Amygdala (tissue), 56 donors: ENCODE measurements at places on chromosomes 1 and 21.
A peak's percentile ranks its signal among the peaks of the same experiment; 100 is the strongest.

DNA sequence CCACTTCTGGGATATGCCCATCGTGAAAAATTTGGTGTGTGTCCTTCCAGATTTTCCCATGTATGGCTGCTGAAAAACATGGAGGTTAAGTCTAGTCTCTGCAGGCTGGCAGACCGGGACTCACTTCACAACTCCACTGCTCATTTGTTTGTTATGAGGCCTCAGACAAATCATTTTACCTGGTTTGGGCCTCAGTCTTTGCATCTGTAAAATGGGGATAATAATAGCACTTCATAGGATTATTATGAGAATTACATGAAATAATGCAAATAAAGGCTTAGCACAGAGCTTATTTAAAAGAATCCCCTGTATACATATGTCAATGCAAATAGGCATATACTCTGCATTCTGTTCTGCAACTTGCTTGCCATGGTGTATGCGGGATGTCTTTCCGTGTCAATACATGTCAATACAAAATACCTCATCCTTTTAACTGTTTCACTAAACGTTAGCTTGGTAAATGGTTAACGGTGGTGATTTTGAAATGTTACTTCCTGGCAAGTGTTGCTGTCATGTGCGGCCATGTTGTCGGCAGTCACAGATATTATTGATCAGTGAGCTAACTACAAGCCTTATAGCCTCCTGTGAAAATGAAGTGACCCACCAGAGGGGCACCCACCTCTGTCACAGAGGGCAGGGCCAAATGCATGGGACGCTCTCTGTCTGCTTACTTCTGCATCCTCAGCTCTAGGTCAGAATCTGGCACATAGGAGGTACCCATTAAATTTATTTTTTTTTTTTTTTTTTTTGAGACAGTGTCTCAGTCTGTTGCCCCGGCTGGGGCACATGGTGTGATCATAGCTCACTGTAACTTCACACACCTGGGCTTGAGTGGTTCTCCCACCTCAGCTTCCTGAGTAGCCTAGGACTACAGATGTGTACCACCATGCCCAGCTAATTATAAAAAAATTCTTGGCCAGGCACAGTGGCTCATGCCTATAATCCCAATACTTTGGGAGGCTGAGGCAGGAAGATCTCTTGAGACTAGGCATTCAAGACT is 4.3 kb downstream of the LCK start:
- no peak for DNase-seq

GRCh38 chr1:225748529-225748928 is 29.1 kb upstream of the SRP9 start:
- no peak for DNase-seq

DNA sequence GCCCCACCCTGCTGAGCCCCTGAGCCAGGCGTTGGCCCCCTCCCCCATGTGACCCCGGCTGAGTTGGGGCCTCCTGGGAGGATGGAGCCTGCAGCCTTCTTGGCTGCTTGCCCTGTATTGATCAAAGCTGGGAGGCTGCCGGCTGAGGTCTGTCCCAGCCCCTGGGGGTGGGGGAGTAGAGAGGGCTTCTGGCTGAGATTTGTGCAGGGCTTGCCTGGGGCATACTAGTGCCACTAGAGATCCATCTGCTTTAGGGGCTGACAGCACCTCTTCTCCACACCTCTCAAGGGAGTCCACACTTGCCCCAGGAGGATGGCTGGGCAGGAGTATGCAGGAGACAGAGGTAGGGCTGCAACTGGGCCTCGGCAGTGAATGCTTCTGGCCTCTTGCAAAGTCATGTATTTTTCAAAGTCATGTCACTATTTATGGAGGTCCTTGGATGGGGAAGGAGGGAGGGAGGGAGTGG is 53.6 kb upstream of the SSBP3 start:
- DNase-seq: no peak

DNA sequence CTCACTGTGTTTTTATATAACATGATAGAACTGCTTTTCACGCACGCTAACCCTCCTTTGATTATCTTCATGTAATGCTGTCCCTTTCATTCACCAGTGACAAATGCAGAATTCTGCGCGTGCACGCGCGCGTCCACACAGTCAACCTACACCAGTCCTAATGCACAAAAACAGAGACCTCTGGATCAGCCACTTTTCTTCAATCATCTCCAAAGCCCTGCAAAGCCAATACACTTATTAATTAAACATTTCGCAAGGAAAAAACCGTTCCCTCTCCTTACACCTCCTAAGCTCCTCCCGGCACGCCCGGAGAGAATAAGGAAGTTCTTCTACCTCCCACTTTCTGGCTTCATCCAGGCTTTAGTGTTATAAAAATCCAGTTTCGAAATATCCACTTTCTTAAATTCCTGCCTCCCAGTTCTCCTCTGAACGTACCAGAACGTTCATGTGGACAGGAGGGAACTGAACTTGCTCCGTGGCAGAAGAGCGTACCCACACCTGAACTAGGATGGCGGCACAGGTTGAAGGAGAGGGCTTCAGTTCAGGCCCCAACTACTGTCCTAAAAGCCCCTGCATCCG is 4.6 kb downstream of the LMX1A start:
- no peak for DNase-seq

DNA sequence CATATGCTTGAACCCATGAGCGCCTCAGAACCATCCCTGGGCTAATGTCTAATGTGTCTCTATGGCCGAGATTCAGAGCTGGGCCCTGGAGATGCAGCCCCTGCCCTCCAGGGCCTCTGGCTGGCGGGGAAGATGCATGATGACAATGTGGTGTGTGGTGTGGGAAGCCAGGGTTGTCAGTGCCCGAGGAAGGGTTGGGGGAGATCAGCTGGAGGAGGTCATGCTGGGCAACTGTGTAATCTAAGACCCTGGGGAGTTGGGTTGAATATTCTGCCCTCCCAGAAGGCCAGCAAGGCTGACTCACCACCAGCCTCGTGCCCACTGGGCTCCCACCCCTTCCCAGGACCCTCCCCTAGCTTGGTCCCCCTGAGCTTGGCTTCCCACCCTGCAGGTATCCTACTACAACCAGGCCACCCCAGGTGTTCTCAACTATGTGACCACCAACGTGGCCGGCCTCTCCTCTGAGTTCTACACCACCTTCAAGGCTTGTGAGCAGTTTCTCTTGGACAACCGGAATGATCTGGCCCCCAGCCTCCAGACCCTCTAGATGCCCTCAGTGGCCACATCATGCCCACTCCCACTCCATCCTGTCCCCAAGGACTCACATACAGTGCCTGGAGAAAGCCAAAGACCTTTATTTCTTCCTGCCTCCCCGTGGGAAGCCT is 14.6 kb downstream of the FAM151A start:
- DNase-seq: no peak

DNA sequence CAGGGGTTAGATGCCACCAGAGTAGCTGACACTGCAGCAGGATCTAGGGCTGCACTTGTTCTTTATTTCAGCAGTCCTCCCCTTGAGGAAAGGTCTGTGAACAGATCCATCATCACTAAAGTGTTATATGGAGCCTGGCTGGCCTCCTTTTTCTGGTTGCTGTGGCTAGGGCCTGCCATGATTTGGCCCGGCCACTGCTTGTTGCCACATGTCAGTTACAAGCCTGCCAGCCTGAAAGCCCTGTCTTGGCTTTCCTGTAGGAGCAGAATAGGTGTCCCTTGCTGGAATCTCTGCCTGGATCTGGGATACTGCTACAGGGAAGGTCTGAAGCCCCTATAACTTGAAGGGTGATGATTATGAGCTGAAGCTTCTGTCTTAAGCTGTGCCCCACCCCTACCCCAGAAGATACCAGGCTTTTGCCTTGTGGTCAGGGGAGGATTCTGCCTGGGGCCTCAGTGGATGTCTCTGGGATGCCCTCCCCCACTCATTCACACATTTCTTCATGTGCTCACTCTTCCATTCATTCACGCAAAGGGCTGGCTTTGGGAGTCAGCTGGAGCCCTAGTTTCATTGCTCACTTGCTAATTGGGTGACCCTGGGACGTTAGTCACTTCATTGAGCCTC is 64.7 kb downstream of the NDUFS5 start:
- DNase-seq: no peak

DNA sequence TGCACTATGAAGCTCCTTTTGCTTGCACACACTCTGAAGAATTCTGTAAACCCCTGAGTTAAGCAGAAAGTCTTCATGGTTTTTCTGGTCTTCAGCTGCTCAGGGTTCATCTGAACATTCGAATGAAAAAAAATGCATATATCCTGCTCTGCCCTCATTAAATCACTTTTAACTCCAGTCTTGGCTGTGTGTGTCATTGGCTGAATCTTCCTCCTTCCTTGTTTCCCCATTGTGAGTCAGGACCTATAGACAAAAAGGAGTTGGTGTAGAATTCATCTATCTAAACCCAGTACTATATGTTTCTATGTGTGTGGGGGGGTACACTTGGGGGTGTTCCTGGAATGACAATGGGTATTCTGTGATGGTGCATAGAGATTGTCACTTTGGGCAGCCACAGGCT is 6.6 kb upstream of the SPRR1B start:
- DNase-seq: no peak

GRCh38 chr21:26055841-26056264 is 114.7 kb downstream of the APP start:
- DNase-seq: no peak

GRCh38 chr1:226626577-226626956 is 78.0 kb downstream of the STUM start:
- DNase-seq: peak; percentile 55

DNA sequence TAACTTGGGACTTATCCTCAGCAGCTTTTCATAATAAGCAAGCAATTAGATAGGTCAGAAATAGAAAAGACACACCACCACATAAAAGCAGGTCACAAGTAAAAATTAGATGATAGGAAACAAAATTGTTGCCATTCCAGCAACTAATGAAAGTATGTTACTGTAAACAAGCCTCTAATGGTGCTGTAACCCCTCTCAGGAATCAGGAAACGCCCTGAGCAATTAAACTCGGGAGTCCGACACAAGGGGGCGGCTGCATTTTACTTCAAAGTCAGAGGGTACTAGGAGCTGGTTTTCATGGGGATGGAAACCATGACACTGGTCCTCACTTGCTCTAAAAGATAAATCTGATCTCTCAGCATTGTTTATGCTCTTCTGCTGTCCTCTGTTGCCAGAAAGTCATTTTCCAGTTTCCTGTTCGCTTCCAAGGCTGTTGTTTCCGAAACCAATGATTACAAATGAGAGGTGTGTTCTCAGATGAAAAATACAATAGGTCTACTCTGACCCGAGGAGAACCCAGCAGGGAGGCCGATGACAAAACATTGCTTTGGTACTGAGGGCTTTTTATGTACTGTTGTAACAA is 93.4 kb downstream of the TGFBR3 start:
- no peak for DNase-seq

DNA sequence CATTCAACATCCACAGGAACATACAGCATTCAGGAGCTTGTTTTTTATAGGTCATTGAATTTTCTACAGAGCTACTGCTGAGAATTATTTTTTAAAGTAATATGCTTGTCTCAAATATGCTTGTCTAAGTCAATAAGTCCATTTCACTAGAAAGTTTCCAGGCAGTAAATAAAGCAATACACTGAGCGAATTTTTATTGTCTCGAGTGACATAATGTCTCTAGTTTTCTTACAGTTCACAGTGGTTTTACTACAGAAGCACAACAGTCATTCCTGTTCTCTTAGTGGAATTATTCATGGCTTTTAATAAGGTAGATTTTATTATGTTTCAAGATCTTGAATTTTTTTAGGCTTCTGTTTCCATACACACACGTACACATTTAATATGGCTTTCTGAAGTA is 83.8 kb downstream of the HS2ST1 start:
- no peak for DNase-seq

GRCh38 chr1:161209790-161210409 is 5.2 kb upstream of the FCER1G start:
- peak; percentile 49 for DNase-seq

DNA sequence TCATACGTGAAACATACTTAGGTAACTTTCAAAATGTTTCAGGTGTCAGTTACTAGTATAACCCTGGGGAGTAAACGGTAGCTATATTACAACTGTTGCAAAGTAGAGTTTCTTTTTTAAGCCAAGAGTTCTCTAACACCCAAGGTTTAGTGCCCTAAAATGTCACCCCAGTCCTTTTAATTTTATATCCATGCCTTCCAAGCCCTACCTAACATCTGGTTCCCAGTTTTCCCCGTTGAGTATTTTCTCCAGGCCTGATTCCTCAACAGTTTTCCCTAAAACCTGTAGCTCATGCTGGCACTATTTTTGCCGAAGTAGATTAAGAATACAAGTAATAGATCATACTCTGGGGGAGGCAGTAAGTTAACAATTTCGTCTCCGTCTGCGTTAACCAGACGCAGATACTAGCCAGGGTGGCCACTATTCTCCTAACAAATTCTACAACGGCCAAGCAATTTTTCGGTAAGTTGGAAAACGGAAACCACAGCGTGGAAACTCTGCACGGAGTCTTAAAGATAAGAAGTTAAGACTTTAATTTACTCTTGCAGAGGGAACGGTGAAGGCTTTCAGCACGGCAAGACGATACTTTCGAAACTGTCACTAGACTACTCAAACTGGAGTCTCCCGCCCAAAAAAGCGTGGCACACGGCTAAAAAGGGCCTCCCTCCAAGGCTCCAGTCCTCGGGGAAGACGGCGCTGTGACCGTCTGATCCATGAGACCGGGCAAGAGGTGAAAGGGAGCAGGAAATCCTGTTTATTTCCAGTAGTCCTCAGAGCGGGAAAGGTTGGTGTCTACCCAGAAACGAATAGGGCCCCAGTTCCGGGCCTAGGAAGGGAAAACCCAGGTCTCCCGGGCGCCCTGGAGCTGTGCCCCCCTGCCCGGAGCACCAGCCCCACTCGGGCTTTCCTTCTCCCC is 945 bp downstream of the SRSF4 start:
- DNase-seq: no peak

DNA sequence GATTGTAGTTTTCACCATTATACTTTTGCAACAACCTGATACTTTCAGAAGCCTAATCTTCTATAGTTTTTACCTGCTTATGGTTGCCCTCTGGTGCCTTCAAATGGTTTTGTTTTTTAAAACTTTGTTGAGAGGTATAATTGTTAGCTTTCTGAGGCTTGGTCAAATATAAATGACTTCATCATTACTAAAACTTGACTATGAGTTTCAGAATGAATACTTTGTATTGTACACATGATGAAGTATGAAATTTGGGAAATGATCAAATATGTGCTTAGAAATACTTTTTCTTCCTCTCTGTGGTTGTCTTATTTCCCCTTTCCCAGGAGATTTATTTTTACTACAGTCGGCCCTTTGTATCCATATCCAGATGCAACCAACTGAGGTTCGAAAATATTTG is 151.8 kb upstream of the B3GALT2 start:
- no peak for DNase-seq

GRCh38 chr1:101683136-101683535 is 313.6 kb downstream of the OLFM3 start:
- DNase-seq: no peak

DNA sequence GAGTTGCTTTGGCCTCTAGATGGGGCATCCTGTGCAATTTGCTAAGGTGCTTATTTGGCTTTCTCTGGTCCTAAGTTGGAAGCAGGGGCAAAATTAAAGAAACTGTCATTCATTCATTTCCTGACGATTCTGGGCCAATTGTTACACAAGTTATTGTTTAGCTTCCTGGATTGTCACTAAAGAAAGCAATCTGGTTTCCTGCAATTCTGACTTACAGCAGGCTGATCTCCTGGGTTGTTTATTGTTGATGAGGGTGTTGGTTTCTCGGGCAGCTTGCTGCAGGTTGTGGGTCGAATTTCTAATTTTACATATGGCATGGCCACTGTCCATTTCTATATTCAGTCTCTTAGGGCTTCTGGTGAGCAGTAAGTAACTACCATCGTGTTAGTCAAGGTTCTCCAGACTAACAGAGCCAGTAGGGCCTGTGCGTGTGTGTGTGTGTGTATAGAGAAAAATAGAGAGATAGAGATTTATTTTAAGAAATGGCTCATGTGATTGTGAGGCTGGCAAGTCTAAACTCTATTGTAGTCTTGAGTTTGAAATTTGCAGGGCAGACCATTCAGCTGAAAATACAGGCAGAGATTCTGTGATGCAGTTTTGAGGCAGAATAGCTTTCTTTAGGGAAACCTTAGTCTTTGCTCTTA is 30.4 kb downstream of the CTH start:
- no peak for DNase-seq
